ENCODE measurements at places on chromosomes 5 and 9.

GRCh38 chr5:138664276-138664943 is 88.8 kb upstream of the CTNNA1 start:
- no peak for DNase-seq

- DNase-seq = no peak
Observed at GRCh38 chr9:99272836-99273235, 50.8 kb downstream of the SEC61B start.

DNA sequence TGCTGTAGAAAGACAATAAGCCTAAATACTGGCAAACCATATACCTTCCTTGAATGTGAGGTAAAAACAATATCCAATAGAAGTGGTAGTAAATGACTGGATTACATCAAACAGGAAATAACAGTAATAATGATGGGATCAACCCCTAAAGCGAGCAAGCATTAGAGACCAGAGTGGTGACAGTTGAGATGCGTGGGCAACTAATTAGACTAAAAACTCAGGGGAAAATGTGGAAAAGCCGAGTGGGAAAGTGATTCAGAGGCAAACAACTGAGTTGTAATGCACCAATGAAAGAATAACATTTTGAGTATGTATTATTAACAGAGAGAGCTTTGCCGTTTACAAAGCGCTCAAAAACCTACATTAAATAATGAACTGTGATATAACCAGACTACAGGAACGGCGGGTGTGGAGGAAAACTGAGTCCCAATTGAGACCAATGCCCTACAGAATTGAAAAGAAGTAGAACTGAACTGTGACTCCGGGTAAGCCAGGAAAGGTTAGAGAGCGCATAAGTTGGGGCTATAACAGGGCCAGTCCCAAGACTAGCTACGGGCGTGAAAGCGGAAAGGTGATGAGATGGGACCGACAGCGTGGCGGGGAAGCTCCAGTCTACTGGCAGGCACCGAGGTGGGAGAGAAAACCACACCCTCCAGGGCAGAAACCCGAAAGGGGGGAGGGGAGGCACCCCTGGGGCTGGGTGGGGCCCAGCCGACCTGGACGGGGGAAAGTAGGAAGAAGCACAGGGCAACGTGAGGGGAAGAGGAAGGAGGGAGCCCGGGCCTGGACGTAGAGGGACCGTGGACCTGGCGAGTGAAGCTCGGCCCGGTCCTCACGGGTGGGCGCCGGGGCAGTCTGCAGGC is 592 bp downstream of the UBAP2 start:
- no peak for DNase-seq

GRCh38 chr5:8097146-8097545 is 228.2 kb downstream of the MTRR start:
- no peak for DNase-seq

DNA sequence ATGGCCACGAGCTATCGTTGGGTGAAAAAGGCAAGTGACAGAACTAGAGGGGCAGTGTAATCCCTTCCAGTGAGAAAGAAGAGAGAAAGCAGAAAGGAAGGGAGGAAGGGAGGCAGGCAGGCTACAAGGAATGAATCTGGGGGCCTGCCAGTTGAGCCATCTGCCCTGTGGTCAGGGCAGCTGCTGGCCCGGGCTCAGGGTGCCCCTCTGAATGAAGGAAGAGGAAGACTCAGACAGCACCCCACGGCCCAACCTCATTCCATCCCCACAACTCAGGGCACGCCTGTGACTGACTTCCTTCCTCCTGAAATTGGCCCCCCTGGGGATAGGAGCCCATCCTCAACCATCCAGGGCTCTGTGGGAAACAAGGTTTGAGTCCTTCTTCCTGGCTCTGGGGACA is 20.3 kb upstream of the FLT4 start:
- no peak for DNase-seq

DNA sequence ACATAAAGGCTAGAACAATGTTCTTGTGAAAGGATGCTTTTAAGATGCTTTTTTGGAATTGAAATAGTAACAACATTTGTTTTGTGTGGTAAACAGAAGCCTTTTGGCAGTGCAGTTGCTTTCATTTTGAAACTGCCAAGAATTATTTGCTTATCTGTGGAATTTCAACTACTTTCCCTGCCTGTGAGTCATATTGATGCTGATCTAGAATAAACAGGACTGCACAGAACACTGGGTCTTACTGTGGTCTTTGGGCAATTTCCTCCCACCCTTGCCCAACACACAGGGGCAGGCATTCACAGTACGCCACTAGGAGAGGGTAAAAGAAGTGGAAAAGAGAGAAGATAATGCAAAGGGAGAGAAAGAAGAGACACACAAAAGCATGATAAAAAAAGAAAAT is 483.7 kb downstream of the ELAVL2 start:
- no peak for DNase-seq

- no peak for DNase-seq
Observed at GRCh38 chr5:50694027-50694590, 27.7 kb downstream of the PARP8 start.

- DNase-seq = peak; percentile 54
Observed at GRCh38 chr5:137374110-137374714, 124.9 kb downstream of the SPOCK1 start.

- DNase-seq = peak; percentile 56
Observed at GRCh38 chr9:131739959-131740648, at the start of gene RAPGEF1. TSS of gene RAPGEF1 (minus strand) at chr9:131740076. CDS start at chr9:131739830, 246 bp downstream.

DNA sequence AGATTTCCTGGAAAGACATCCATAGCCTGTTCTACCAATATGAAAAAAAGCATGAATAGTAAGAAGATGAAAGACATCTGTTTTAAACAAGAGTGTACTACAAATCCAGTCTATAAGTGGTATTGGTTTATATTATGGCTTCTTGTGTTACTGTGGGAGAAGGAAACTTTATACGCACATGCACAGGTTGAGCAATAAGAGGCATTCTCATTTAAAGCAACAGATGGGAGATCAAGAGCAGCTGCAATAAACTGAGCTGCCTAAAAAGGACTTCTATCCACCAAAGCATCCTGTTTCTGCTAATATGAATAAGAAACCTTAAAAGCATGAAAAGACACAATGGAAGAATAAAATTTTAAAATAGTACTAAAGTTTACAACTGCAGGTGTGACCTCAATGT is 8.6 kb upstream of the PCDHB1 start:
- DNase-seq = peak; percentile 17

- no peak for DNase-seq
Observed at GRCh38 chr9:91100878-91101450, 260.8 kb downstream of the AUH start.
